Forelimb muscle (tissue), 1 donor: ENCODE measurements at places on chromosomes 5 and 9. TPM values are rescaled to one million over a fixed set of nuclear protein-coding genes. Genes with fewer than 3 reads are reported as not detected.

- DNase-seq, result no peak
Observed at GRCh38 chr9:95079461-95079860, 238.0 kb downstream of the FANCC start.

DNA sequence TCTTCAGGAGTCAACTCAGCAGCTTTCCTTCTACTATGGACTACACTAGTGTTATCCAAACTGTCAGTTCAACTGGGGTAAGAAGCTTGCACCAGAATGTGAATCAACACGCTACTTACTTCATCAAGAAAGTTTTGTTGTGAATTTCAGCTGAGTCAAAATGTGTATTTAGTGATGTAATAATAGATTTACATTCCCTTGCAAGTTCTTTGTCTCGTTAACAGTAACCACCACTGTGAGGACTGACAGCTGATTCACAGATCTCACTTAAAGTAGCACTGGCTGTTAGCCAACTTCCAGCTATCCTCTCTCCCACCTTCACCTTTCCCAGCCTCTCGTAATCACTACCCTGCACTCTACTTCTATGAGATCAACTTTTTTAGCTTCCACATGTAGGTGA lies 445.3 kb downstream of the NTRK2 start:
- no peak for DNase-seq

- no peak for DNase-seq
Observed at GRCh38 chr9:79615038-79615437, 43.3 kb downstream of the TLE4 start.

DNA sequence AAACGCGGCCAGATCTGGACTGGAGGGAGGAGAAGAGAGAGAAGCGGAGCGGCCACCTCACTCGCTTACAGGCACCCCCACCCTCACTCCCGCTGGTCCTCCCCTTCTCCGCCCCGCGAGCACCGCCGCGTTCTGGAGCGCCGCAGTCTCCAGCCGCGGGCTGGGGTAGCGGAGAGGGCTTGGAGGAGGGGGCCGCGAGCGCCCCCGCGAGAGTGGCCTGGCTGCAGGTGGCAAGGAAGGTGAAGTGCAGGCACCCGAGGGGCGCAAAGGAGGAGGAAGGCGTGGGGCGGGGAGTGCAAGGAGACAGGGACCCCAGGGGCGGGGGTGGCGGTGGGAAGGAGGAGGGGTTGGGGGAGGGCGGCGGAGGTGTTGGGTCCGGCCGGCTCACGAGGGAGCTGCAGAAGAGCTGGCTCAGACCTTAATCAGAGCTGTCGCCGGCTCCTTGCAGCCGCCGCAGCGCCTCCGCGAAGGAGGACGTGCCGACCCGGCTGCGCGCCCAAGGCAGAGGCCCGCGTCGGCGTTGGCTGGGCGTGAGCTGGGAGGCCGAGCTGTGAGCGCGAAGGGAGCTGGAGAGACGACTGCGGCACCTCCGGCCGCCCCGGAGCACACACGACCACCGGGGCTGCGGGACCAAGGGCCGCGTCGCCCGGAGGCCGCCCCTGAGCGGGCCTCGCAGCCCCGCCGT lies at the start of gene DMRT3:
Gene DMRT3 (plus strand): TSS at position 398 of the 685 bp plus-strand sequence. CDS start 347 bp downstream, outside the sequence.
- DNase-seq, result no peak

Gene FBP2
- 91.5 TPM for polyA plus RNA-seq

Gene CDC14B
- 13.5 TPM for polyA plus RNA-seq

Gene FEM1C
- polyA plus RNA-seq, result 24.4 TPM

Gene AMACR
- polyA plus RNA-seq, result 4.2 TPM

Gene EDIL3
- polyA plus RNA-seq, result 11.6 TPM
